ENCODE measurements at places on chromosomes 7 and 10. TPM values are rescaled to one million over a fixed set of nuclear protein-coding genes. Genes with fewer than 3 reads are reported as not detected.

OR2A12 gene
- not detected for polyA plus RNA-seq

TUBB8 gene
- not detected for polyA plus RNA-seq

CYP3A4 gene
- polyA plus RNA-seq: not detected

GNAI1 gene
- polyA plus RNA-seq: 31.9 TPM

SEMA4G gene
- polyA plus RNA-seq: 10.5 TPM

CYP2C9 gene
- not detected for polyA plus RNA-seq

FAM25A gene
- polyA plus RNA-seq: not detected

MACROH2A2 gene
- 21.8 TPM for polyA plus RNA-seq

CASTOR2 gene
- polyA plus RNA-seq: 8.2 TPM

PRF1 gene
- not detected for polyA plus RNA-seq

DNA sequence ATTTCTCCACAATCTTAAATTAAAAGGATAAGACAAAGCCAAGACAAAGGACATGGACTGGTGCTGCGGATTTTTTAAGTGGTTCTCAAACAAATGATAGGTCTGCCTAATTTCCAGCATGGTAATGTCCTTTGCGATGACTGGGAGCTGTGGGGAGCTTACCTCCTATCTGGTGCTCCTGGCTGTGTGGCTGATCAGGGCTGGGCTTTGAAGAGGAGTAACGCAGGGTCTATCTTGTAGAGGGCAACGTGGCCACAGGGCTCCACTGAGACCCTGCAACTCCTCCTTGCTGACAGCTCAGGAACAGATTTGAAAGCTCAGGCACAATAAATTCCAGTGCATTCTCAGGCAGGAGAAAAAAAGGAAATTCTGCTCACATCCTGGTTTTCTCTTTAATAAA, 103.1 kb upstream of the SFMBT2 start:
- DNase-seq: no peak

GRCh38 chr10:124069341-124070264, 23.8 kb downstream of the CHST15 start:
- no peak for DNase-seq

DNA sequence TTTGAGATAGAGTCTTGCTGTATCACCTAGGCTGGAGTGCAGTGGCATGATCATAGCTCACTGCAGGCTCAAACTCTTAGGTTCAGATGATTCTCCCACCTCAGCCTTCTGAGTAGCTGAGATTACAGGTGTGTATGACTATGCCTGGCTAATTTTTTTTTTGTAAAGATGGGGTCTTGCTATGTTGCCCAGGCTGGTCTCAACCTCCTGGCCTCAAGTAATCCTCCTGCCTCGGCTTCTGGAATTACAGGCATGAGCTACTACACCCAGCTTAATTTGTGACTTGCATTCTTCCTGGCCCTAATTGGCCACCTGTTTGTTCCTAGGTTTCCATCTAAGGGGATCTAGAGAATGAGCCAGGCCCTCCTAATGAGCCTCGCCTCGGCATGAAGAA, 9.3 kb downstream of the ARHGAP22 start:
- DNase-seq: no peak

DNA sequence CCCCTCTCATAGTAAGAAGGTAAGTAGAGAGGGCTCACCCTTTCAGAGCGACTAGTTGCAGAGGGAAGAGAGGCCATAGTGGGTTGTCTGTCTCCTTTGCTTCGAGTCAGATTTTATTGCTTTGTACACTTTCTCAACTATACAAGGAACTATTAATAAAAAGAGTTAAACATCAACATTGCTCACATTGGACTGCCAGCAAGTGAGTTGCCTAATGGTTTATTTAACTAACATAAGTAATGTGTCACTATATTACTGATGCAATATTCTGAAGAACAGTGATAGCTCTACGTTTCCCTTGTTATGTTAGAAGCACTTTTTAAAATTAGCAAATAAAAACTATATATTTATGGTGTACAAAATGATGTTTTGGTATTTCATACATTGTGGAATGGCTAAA, 451.0 kb downstream of the GRM8 start:
- DNase-seq: no peak

GRCh38 chr7:91242097-91242844, 22.0 kb upstream of the FZD1 start:
- no peak for DNase-seq

DNA sequence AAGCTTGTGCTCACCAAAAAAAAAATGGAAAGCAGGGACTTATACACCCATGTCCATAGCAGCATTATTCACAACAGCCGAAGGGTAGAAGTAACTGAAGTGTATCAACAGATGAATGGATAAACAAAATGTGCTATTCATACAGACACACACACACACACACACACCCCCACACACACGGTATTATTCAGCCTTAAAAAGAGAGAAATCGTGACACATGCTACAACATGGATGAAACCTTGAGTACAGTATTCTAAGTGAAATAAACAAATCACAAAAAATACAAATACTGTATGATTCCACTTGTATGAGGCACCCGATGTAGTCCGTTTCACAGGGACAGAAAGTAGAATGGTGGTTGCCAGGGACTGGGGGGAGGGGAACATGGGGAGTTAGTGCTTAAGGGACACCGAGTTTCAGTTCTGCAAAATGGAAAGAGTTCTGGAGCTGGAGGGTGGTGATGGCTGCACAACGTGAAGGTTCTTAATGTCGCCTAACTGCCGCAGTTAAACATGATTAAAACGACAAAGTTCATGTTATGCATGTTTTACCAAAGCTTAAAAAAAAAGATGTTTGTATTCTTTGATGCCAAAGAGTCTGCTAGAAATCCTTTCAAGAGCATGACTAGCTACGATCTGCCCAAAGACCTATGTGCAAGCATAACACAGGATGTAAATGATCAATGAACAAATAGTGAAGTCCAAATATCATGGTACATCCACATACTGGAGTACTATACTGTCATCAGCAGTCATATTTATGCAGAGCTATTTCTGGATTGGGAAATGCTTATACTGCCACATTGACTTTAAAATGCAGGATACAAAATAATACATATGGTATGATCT, 7.2 kb downstream of the TNS3 start:
- DNase-seq: no peak

- DNase-seq: no peak
These were observed 110.4 kb downstream of the COL28A1 start for GRCh38 chr7:7425321-7425720.

DNA sequence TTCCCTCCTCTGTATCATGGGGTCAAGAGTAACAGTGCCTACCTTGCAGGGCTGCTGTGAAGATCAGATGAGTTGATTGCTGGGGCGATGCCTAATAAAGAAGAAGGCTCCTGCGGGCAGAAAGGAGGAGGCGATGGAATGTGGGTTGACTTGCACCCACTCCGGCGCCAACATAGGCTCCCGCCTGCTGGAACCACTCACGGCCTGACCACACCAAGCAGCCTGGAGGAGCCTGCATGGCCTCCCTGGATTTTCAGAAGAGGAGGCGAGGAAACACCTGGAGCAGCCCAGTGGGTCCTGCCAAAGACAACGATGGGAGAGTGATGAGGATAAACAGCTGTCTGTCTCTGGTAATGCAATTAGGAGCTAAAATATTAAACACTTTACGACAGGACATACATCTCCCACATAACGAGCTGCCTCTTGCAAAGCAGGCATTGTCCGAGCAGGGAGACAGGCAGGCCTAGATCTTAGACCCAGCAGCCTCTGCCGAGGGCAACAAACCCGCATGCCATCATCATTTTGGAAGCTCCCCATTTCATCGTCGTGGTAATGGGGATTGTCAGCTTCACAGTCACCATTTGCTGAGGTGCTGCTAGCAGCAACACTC, 302.9 kb upstream of the ZMIZ1 start:
- no peak for DNase-seq

DNA sequence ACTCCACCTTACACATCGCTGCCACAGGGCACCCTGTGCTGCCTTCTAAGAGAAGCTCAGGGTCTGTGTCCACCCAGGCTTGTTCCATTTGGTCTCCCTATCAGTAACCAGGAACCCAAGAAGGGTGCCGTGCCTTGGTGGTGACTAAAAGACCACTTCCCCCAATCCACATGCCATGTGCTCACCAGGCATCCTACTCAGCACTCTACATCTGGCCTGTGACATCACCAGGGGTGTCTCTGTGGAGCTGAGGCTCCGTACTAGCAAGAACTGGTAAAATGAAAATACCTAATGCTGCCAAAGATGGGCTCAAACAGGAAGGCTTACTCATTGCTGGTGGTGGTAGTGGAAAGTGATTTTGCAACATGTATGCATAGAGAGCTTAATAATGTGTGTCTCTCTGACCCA, 19.0 kb upstream of the C10orf71 start:
- no peak for DNase-seq

DNA sequence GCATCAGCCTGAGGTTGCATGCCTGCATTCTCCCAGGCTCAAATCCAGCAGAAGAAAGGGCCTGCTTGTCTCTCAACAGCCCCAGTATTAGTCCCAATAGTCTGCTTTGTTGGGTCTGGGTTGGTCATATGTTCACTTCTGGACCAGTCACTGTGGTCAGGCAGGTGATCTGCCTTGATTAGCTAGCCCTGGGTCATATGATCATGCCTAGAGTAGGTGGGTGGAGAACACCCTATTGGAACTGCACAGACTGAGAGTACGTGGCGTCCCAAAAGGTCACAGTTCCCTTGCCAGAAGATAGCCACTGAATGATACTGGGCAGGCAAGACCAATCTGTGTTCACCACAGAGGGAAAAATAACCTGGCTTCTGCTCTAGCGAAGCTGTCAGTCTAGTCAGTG, 80.1 kb downstream of the SH2D4B start:
- no peak for DNase-seq

GRCh38 chr10:69413221-69413865, 3.4 kb downstream of the TACR2 start:
- DNase-seq: no peak

GRCh38 chr7:151025924-151026671, 1.8 kb upstream of the ATG9B start:
- no peak for DNase-seq

DNA sequence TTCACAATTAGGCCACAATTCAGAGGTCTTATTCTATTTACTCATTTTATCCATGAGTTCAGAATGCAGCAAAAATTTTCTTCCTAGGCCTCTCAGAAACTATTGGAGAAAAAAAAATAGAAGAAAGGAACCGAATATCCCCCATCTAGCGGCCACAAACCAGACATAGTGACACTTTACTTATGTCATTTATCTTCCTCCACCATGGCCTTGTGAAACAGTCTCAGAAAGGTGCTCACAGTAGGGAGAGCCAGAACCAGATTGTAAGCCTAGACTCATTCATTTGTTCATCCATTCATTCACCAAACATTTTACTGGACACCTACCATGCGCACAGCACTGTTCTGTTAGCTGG, 16.0 kb downstream of the CREB3L2 start:
- no peak for DNase-seq

DNA sequence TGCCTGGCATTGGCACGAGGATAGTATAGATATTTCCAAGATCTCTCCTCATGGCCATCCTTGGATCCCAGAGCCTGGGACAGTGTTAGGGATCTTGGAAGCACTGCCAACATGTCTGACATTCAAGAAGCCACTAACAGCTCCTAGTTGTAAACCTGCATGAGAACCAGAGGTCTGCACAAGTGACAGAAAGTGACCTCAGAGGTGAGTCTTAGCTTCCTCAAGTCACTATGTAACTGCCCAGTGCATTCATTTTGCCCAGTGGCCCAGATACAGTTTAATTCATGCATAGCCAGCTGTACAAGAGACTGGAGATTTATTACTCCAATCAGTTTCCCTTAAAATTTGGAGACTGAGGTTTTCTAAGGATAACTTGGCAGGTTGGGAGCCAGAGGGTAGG, 16.7 kb downstream of the SUGCT start:
- DNase-seq: no peak

- no peak for DNase-seq
These were observed 107.9 kb downstream of the POU6F2 start for GRCh38 chr7:39085590-39086049.

GRCh38 chr7:88686468-88687229, 72.9 kb upstream of the ZNF804B start:
- DNase-seq: no peak

- no peak for DNase-seq
These were observed 234.0 kb upstream of the SP4 start for GRCh38 chr7:21193895-21194294.

DNA sequence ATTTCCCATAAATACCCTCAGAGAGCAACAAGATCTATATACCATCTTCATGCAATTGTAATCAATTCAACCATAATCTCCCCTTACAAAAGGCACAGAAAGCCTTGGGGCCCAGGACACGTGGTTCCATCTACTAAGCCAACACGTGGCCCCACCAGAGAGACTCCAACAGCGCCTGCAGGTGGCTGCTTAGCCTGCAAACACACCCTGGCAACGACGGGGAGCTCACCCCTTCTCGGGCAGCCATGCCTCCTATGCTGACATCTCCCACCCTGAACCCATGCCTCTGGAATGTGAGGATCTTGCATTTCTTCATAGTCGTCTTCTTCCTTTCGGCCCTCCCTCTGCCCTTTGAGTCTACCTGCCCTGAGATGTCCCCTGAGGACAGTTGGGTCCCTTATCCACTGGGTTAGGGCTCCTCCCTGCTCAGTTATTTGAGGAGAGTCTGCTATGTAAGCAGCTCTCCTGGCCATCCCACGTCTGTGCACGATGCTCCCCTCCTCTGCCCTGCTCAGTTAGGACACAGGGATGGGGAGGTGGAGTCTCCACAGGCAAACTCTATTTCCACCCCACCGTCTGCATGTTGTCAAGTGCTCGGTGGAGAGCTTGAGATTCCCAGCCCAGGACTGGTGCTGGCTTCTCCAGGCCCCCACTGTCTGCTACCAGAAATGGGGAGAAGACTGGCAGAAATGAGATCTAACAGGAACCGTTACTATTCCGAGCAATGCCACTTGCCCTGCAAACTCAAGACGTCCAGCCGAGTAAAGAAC, 36.5 kb downstream of the EBF3 start:
- no peak for DNase-seq

DNA sequence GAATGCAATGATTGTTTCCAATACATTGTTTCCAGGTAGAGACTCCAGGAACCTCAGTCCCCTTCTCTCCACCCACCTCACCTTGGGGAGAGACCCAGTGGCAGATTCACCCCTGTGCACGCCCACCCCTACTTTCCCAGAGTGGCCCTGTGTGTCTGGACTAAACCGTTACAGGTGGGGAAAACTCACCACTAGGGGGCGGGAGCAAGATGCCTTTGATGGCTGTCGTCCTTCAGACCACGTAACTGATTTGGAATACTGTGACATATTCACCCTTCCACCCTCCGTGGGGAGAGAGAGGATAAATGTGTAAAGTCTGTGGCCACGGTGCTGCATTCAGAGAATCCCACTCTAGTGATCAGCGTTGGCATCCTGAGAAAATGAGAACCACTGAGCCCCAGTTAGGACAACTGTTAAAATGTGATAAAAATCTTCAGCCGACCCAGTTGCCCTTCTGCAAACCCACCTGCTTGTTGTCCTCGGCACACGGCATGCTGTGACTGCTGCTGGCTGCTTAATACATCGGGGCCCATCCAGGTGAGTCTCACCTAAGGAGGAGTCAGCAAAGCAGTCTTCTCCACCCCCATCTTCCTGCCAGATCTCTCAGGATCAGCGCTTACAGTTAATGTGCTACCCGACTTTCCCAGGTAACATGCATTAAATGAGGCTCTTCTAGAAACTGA, 41.5 kb upstream of the NMT2 start:
- no peak for DNase-seq

DNA sequence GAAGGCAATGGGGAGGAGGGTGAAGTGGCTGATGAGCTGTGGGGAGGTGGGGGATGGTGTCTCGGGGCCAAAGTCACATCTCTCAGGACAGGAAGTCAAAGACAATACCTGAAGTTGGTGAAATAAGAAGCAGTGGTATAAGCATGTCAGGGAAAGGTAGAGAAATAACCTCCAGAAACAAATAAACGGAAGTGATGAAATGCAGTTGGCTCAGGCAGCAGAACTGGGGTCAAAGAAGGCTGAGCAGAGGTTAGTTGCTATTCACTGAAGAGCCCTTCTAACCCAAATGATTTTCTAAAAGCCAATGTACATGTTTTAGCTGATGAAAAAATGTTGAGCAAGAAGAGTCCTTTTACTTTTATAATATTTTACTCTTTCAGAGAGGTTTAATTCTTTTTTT, 78.6 kb upstream of the ADRB1 start:
- no peak for DNase-seq
